Fibroblast of skin of left quadriceps (primary cell): ENCODE measurements at places on chromosomes 11 and 22.

DNA sequence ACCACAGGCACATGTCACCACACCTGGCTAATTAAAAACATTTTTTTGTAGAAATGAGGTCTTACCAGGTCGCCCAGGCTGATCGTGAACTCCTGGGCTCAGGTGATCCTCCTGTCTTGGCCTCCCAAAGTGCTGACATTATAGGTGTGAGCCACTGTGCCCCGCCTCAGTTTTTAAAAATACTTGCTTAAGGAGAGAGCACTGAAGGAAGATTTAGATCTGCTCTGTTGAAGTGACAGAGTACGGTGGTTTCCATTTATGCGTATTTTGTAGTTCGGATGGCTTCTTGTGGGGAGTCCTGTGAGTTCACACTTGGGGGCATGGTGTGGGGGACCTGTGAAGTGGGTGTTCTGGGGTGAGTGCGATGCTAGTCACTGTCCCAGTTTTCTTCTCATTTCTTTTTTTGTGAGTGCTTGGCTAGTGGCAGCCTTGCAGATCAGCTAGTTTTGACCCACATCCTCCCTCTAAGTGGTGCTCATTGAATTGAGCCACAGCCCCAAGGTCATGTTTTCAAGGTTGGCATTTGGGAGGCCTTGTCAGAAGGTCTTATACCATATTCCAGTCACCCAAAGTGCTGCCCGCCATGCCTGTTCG lies 31.5 kb downstream of the PTPRJ start:
- no peak for DNase-seq

GRCh38 chr11:1077417-1078119 lies 2.9 kb downstream of the MUC2 start:
- no peak for DNase-seq

DNA sequence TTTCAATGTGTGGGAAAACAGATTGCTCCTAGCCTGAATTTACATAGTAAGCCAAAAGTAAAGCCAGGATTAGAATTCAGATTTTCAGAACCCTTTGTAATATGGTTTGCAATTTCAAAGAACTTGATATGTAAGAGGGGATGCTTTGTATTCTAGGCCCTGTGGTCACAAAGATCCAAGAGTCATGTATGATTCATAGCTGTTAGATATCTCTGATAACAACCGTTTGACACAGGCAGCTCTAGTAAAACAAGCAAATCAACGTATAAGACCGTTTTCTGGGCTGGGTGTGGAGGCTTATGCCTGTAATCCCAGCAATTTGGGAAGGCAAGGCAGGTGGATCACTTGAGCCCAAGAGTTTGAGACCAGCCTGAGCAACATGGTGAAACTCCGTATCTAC lies 79.6 kb downstream of the EMSY start:
- DNase-seq: no peak

- no peak for DNase-seq
These were observed 32.7 kb downstream of the POLR3H start for GRCh38 chr22:41511521-41511968.

DNA sequence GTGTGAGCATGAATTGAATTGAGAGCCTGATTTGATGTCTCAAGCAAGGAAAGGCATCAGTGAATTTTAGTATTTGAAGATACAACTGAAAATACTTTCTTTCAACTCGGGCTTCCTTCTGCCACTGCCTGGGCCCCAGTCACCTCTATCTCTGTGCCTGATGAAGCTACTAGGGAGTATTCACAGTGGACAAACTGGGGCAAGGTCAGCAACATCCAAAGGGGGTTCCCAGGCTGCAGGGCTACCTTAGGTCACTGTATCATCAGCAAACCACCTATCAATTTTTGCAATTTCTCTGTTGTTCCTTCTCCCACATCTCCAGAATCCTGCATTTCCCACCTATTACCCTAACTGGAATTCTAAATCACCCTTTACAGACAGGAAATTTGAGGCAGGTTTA lies 10.2 kb downstream of the PRAME start:
- no peak for DNase-seq
